GM13976 (cell line): ENCODE measurements at places on chromosomes 5 and 9.

- no peak for DNase-seq
These were observed 81.0 kb downstream of the DCP2 start for GRCh38 chr5:113057557-113057984.

GRCh38 chr9:36566813-36567221 is 5.9 kb upstream of the MELK start:
- no peak for DNase-seq

GRCh38 chr5:59021837-59022514 is 439.1 kb downstream of the RAB3C start:
- no peak for DNase-seq

DNA sequence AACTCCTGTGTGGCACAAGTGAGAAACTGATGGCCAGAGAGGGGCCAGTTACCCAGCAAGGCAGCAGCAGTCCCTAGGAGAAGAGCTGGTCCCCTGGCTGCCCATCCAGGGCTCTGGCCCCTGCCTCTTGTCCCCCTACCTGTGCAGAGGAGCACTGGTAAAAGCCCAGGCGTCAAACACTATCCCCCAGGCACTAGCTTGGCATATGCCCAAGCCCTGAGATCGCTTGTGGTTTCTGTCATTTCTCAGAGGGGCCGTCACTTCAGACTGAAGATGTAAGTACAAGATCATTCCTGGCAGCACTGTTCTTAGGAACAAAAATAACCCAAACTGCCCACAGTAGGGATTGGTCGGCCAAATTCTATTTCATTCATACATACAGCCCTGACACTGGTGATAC is 53.9 kb downstream of the COL15A1 start:
- DNase-seq, result no peak

GRCh38 chr9:101359679-101360078 is 25.1 kb downstream of the BAAT start:
- DNase-seq, result no peak

GRCh38 chr9:100619194-100619593 is 41.3 kb downstream of the CAVIN4 start:
- no peak for DNase-seq

DNA sequence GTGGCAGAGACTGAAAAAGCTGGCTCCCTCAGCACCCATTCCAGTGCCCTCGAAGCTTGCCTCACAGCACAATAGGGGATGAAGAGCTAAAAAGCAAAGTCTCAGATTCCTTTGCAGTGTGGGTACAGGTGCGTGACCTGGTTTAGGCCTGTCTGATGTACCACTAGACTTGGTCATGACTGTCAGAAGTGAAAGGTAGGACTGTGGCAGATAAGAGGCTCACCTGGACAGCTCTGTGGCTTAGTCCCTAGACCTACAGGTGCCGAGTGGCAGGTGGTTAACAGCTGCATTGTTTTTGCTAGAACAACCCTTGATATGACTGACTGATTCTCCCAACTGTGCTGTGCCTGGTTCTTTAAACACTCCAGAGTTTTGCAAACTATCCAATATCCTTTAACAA is 14.7 kb upstream of the SFXN1 start:
- no peak for DNase-seq

GRCh38 chr5:170986598-170986997 is 124.8 kb downstream of the RANBP17 start:
- DNase-seq, result no peak

DNA sequence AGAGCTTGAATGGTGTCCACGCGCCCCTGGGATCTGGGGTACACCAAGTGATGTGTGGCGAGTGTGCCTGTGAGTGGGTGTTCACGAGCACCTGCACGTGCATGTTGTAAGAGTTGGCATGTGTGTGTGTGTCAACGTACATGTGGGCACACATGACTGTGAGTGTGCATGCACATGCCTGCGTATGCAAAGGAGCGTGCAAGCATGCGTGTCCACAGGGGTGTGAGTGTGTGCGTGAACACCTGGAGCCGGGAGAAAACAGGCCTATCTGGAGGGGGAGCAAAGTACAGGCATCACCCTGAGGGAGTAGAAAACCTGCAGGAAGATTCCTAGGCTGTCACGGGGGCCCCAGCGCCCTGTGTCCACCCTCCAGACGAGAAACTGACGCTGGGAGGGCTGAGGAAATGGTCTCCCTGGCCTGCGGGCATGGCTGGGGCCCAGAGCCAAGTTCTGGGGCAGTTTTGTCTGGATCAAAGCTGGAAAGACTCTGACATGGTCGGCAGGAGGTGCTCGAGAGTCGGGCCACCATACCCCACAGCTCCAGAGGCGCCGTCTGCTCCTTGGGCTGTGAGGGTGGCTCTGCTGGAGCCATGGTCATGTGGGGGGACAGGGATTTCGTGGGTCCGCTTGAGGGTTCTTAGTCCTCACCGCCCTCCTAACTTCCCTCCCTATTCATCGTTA is 31.8 kb downstream of the PTGES start:
- DNase-seq, result no peak
